ENCODE measurements at places on chromosomes 1 and 21.

- DNase-seq, result peak; percentile 95
These were observed 518.6 kb upstream of the ZP4 start for GRCh38 chr1:238409191-238409850.

- no peak for DNase-seq
These were observed 41.1 kb downstream of the CACHD1 start for GRCh38 chr1:64511044-64511443.

DNA sequence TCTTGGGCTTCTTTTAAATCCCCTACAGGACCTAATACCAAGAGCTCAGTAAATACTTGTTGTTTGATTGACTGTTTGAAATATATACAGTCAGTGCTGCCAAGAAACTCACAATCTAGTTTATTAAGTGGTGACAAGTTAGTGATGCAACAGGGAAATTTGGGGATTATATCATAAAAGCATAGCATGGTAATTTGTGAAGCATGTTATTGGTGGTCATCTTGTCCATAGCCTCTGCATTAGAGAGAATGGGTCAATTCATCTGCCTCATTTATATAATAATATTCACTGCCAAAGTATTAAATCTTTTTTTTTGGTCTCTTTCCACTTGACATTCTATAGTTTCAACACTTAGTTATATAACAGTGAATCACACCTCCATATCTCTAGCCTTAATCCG lies 138.2 kb upstream of the SPAG17 start:
- DNase-seq, result no peak

- no peak for DNase-seq
These were observed 663.0 kb downstream of the NPHP4 start for GRCh38 chr1:5329068-5329739.

GRCh38 chr1:204445860-204446412 lies 34.3 kb upstream of the PPP1R15B start:
- DNase-seq, result peak; percentile 51

DNA sequence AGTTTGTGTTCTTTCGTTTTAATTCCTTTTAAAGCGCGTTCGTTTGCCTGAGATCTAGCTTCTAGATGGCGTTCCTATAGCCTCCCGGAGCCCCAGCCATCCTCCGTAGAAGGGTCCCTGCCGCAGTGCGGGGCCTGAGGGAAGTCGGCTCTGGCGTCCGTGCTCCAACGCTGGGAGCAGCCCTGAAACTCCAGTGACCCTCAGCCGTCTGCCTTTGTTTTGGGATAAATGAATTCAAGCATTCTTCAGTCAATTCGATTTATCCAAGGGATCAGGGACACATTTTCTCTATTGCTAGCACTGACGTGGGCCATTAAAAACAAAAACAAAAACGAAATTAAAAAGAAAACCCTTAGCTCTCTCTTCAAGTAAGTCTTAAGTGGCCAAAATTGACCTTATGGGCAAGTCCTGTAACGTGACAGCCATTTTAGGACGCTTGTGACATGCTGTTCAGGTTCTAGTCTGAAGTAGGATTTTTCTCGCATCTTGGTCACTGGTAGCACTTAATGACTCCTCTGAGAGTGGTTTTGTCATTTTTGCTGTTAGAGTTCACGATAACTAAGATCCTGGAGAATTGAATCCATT lies 742 bp upstream of the HSPA13 start:
- peak; percentile 53 for DNase-seq

- DNase-seq, result peak; percentile 85
These were observed 40.8 kb downstream of the ITSN1 start for GRCh38 chr21:33682992-33683627.

DNA sequence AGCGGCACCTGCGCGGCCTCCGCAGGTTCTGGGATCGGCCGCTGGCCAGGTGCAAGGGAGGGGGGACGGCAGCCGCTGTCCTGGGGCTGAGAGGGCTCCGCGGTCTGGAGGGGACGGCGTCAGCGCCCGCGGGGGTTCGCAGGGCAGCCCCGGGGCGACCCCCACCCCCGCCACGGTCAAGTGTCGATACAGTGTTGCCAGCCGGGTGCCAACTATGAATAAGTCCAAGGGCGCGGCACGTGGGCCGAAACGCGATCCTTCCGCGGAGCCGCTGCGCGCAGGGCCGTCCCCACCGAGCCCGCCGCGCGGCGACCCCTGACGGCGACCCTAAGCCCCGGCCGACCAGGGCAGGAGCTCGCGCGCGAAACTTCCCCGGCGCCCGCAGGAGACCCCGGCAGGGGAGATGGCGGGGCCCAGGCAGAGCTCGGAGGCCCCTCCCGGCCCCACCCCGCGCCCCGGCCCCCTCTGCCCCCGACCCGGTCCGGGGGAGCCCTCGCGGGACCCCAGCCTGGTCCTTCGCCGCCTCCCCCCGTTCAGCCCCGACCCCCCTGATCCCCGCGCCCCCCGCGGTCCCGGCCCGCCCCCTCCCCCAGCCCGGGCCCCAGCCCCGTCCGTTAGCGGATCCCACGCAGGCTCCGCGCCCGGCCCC lies 586 bp upstream of the AGPAT3 start:
- DNase-seq, result peak; percentile 24

DNA sequence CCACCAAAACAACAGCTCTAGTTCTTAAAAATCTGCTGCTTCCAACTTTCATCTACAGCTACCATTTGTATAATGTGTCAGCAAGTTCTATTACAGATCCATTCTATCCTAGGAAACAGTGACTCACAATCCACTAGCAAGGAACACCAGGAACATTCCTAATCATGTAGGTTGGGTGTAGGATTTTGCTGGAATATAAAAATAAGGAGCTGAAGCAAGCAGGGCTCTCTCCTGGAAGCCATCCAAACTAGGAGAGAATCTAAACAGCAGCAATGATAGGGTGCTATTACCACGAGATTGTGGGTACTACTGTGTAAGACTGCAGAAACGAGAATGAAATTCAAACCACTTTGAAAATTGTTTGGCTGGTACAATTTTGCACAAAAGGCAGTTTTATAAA lies 135.0 kb downstream of the PTPN14 start:
- DNase-seq, result peak; percentile 86

- no peak for DNase-seq
These were observed 10.3 kb downstream of the INSRR start for GRCh38 chr1:156848461-156849150.

- DNase-seq, result no peak
These were observed 93.8 kb downstream of the SUSD4 start for GRCh38 chr1:223270155-223270554.

- no peak for DNase-seq
These were observed 53.5 kb downstream of the FAAP20 start for GRCh38 chr1:2141025-2141424.

- DNase-seq, result no peak
These were observed 19.7 kb downstream of the LRRC7 start for GRCh38 chr1:69587391-69587790.

DNA sequence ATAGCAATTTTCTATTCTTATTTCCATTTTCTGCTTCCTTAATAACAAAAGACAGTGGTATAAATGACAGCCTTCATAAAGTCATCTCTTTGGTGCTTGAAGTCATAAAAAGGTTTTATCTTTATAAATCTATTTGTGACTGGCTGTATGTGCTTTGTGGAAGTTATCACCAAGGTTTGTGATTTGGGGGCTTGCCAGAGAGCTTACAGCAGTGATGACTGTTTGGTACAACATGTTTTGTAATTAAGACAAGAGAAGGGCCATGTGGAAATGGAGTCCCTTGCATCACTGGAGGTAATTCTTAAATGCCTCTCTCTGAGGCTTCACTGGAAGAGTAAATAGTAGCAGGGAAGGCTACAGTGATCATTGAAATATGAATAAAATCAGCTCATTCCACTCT lies 2.7 kb downstream of the SLC35F3 start:
- DNase-seq, result peak; percentile 56

DNA sequence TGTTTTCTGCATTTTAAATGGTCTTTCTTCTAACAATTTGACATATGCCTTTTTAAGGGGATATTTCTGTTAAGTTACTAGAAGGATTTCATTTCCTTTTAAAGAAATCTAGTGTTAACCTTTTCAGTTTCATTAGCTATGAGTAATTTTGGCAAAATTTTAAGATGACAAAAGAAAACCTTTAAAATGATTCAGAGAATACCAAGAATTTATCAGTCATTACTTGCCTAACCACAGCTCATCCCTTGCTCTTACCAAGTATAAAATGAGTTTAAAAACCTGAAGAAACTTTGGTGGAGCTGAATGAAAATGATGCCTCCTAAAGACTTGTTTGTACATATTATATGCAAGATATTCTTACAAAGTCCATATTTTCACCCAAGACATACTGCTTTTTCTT lies 101.7 kb downstream of the NEK7 start:
- peak; percentile 69 for DNase-seq

GRCh38 chr1:41977326-41977725 lies 58.6 kb upstream of the HIVEP3 start:
- DNase-seq, result no peak

DNA sequence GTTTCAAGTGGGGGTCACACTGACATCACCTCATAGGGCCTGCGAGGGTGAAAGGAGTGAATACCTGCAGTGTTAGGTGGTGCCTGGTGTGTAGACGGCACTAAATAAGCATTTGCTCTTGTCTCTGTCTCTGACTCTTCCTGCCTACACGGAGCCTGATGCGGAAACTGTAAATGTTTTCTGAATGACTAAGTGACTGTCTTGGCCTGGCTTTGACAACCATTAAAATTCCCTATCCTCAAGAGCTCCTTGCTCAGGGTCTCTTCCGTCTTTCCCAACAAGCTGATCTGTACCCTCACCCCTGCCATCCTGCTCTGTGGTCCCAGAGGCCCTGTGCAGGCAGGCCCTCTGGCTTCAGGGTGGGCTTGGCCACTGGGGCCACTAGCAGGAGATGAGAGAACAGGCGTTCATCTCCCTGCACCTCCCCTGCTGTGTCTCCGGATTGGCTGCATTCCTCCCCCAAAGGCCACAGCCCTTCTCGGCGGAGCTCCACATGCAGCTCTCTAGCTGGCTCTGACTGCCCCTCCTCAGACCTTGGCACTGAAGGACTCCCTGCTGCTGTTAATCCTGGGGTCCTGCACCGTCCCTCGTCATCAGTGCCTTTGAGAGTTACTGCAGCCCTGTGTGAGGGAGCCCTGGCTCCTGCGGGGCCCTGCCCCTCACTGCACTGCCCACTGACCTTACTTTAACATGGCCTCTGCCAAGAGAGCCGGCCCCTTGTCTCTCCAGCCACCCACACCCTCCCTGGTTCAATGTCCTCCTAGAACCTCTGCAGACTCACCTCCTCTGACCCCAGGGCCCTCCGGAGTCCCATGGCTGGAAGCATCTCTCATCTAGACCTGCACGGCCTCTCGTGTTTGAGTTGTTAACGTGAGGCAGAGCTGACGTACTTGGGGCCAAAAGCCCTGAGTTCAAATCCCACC lies 211.1 kb downstream of the MATN1 start:
- peak; percentile 38 for DNase-seq

- DNase-seq, result peak; percentile 82
These were observed 9.9 kb upstream of the NCF2 start for GRCh38 chr1:183600136-183600535.

DNA sequence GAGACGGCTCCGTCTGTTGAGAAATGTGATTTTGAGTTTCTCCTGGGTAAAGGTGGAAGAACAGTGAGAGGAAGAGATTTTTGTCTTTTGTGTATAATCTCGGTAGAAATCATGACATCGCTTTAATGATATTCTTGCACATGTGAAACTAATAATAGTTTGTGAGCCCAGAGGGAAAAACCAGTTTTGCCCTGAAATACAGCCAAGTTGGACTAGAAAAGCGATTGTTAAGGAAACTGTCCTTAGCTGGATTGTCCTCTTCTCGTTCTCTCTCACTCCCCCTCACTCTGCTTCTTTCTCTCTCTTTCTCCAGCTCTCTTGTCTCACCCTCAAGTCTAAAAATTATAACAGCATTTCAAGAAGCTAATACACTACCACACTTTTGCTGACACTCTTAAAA lies 17.1 kb downstream of the KCNJ6 start:
- DNase-seq, result no peak

- no peak for DNase-seq
These were observed 85.8 kb downstream of the FNBP1L start for GRCh38 chr1:93533677-93534076.

- no peak for DNase-seq
These were observed 237.0 kb downstream of the GPATCH2 start for GRCh38 chr1:217393896-217394295.

GRCh38 chr1:91490501-91490900 lies 10.2 kb upstream of the CDC7 start:
- DNase-seq, result no peak

GRCh38 chr1:1562556-1563195 lies 12.0 kb downstream of the SSU72 start:
- no peak for DNase-seq

DNA sequence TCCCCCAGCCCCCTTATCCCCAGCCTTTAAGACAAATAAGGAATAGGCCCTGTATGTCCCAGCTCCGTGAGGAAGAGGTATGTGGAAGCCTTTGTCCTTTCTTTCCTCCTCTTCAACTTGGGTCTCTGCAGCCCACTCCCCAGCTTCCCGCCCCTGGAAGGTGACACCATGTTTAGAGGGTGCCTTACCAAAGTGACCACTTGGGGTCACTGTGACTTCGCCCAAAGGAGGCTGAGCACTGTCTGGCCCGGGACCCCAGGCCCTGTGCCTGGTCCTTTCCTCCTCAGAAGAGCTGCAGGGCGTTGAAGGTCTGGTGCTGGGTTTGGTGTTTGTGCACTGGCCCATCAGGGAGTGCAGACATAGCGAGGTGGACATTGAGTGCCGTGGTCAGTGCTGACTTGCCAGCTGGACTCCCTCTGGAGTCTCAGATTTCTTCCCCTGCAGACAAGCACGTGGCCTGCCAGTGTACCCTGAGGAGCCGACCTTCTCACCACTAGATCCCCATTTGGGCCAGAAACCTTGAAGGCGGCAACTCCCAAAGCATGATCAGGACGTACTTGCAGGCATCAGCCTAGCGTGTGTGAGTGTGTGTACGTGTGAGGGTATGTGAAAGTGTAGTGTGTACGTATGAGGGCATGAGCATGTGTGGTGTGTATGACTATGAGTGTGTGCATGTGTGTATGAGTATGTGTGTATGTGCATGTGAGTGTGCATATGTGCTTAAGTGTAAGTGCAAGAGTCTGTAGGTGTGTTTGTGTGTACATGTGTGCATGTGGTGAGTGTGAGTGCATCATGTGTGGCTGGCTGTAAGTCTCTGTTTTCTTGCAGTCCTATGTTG lies 181.4 kb upstream of the KIAA0040 start:
- DNase-seq, result no peak

DNA sequence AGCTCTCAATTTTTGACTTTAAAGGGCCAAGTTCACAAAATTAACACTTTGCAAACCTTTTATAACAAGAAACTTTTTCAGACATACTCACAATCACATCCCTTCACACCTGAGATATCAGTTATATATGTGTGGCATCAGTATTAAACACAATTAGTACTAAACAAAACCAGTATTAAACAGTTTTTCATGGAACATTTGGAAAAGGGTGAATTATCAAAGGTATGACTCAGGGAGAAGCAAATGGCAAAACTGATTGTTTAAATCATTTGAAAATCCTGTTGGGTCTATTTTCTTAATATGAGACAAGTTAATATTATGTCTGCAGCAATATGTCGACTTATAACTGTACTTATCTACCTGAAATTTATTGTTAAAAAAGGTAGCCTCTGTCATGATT lies 587.3 kb downstream of the NEGR1 start:
- DNase-seq, result no peak
